Cardiac muscle cell (in vitro differentiated cells and primary cell): ENCODE measurements at places on chromosomes 6 and 20. TPM values are rescaled to one million over a fixed set of nuclear protein-coding genes. Genes with fewer than 3 reads are reported as not detected.

Gene CLVS2
- total RNA-seq, result 0.03 and 0.04 TPM in 2 replicates

Gene CLIC1
- total RNA-seq, result 226 and 274 TPM in 2 replicates

Gene SLC35F1
- 23.1 and 25.5 TPM in 2 replicates for total RNA-seq

Gene C20orf144
- total RNA-seq, result 0.21 TPM in 1 of 2 replicates, not detected in the other

Gene AVP
- not detected in 2 replicates for total RNA-seq

Gene NFATC2
- 9.2 and 17.0 TPM in 2 replicates for total RNA-seq

Gene CLDN20
- total RNA-seq, result not detected in 2 replicates

Gene LPA
- 0.15 TPM in 1 of 2 replicates, not detected in the other for total RNA-seq

Gene PGC
- total RNA-seq, result not detected in 2 replicates

Gene ABHD16B
- not detected in 2 replicates for total RNA-seq

Gene PTK7
- 103 and 115 TPM in 2 replicates for total RNA-seq

GRCh38 chr20:51531141-51531710 lies 11.3 kb downstream of the NFATC2 start:
- no peak for DNase-seq

- DNase-seq, result no peak
These were observed 49.3 kb downstream of the CD83 start for GRCh38 chr6:14166839-14167238.

DNA sequence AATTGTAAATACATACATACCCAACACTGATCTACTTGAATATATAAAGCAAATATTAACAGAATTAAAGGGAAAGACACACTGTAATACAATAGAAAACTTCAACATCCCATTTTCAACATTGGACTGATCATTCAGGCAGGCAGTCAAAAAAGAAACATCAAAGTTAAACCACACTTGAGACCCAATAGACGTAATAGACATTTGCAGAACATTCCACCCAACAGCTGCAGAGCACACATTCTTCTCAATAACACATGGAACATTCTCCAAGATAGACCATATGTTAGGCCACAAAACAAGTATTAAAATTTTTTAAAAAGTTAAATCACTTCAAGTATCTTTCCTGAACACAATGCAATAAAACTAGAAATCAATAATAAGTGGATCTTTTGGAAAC lies 698.2 kb downstream of the COL12A1 start:
- DNase-seq, result no peak

- peak; percentile 86 for DNase-seq
These were observed 253.6 kb upstream of the RAB32 start for GRCh38 chr6:146289816-146290588.

DNA sequence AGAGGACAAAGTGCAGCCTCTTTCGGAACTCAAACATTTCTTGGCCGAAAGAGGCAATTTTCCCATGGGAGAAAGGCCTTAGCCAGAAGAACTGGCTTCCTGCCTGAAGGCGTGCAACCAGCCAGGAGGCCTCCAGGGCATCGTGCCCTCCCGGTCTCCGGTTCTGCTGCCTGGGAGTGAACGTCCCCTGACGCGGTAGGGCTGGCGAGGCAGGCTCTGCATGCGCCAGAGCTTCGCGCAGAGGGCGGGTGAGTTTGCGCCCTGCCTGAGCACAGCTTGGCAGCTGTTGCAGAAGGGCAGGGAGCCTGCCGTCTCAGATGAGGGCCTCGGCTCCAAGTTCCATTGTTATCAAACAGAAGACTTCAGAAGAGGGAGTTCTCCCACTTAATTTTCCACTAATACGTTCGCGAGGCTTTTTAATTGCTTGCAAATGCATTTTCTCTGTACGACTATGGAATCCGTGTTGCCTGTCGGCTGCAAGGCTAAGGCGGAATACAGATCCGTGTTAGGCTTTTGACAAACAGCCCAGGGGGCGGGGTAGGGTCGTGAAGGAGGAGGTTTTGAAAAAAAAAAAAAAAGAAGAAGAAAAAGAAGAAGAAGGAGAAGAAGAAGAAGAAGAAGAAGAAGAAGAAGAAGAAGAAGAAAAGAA lies 5.5 kb upstream of the TFAP2D start:
- DNase-seq, result no peak

DNA sequence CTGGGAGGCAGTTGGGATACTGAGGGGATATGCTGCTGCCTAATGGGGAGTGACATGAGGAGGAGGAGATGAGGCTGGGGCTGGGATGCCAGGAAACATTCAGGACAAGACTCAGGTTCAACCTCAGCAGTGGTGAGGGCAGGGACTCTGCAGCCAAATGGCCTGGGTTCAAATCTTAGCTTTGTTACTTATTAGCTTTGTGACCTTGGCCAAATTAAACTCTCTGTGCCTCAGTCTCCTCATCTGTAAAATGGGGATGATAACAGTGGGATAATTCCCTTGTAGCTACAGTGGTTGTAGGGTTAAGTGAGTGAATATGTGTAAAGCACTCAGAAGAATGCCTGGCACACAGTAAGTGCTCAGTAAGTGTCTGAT lies 1.9 kb downstream of the PI16 start:
- DNase-seq, result no peak

DNA sequence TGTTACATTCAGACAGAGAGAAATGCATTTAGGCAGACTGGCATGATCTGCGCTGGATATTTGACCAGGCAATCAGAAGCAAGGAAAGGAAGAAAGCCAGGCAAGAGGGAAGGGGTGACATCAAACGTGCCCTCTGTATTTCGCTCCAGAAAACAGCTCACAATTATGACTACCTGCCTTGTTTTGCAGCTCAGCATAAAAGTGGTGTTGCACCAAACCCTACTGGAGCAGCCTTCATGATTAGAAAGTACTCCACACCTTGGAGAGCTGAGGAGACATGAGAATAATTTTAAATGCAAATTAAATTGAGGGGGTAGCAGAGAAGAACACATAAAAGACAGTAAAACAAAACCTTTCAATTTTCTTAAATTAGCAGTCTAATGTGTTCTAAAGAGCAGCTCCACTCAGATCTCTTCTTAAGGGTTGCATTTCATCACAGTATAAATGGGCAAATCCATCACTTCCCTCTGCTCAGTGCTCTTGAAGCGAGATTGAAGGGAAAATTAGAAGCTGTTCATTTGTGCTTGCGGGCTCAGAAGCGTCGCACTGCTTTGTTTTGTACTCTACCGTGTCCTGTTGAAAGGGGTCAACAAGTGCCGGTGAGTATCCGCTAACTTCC lies at the start of gene PHACTR1:
Gene PHACTR1 (plus strand): TSS at position 470 of the 619 bp plus-strand sequence.
- no peak for DNase-seq

DNA sequence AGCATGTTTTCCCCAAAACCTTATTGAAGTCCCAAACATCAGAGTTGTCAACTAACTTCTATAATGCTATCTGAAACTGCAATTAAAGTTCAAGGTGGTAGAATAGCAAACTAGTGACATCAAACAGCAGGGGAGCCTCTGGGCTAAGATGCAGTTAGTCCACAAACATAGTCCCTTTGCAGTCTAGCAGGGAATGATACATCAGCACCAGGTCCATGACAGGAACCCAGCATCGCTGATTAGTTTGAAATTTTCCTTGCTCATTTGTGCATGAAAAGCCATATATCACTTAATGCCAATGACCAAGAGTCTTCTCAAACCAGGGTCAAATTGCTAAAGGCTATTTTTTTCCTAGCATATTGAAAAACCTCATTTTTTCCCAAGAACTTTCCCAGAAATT lies 145.3 kb downstream of the HIVEP2 start:
- no peak for DNase-seq

- DNase-seq, result no peak
These were observed 216.6 kb downstream of the IBTK start for GRCh38 chr6:82030761-82031503.

GRCh38 chr20:6066582-6066981 lies 12.7 kb upstream of the LRRN4 start:
- DNase-seq, result no peak

DNA sequence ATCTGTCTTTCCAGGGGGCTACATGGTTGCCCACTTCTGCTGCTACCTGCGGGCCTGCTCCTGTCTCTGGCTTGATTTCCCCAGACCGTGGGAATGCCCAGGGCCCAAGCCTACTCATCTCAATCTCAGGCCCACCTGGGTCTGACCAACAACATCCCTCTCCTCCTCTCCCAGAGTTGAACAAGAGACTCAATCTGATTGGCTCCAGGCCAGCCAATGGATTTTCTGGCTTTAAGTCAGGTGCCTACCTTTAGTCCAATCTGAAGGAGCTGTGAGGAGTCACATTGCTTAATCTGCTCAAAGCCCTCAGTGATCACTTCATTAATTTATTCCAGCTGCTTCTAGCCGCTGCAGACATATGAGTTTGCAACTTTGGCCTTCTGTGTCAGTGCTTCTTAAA lies 162.4 kb upstream of the KCNG1 start:
- DNase-seq, result no peak

DNA sequence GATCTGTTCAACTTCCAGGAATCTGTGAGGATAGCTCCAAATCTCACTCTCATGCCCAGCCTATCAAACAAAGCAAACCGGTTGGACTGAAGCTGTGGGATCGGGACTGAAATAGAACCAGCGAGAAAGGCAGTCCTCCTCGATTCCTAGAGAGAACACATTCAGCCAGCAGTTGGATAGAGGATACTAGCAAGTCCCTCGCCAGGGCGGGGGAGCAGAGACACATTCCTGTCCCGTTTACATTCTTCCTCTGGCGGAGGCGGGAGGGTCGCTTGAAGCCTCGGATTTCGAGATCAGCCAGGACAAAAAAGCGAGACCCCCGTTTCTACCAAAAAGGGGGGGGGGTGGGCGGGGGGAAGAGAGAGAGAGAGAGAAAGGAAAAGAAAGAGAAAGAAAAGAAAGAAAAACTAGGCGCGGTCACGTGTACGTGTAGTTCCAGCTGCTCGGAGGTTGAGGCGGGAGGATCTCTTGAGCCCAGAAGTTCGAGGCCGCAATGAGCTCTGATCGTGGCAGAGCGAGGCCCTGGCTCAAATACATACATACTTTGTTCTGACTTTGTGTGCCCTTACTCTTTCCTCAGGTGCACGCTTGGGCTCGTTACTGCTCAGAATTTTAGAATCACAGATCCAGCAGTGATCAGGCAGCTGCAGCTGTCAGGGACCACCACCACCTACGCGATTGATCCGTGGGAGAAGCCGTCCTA lies 19.5 kb downstream of the ZNF311 start:
- peak; percentile 98 for DNase-seq

DNA sequence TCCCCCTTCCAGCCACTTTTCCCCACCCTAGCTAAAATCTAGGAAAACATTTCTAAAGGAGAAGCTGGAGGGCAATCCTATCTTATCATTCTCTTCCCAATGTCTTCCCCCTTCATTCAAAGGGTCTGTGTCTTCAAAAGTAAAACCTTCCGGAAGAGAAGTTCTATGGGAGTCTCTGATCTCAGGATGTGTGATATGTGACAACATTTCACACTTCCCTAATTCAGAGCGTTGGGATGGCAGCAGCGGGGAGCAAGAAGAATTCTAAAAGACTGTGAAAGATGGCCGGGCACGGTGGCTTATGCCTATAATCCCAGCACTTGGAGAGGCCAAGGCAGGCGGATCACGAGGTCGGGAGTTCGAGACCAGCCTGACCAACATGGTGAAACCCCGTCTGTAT lies 65.4 kb upstream of the AKIRIN2 start:
- DNase-seq, result no peak

GRCh38 chr6:79372757-79373156 lies 138.3 kb upstream of the HMGN3 start:
- DNase-seq, result no peak

GRCh38 chr6:39496915-39497314 lies 174.4 kb upstream of the KCNK16 start:
- DNase-seq, result no peak

GRCh38 chr6:106309766-106310373 lies 15.7 kb downstream of the ATG5 start:
- DNase-seq, result no peak

GRCh38 chr6:30019819-30020218 lies 41.2 kb upstream of the POLR1H start:
- DNase-seq, result no peak

GRCh38 chr20:61105395-61105794 lies 146.7 kb upstream of the CDH4 start:
- DNase-seq, result no peak

DNA sequence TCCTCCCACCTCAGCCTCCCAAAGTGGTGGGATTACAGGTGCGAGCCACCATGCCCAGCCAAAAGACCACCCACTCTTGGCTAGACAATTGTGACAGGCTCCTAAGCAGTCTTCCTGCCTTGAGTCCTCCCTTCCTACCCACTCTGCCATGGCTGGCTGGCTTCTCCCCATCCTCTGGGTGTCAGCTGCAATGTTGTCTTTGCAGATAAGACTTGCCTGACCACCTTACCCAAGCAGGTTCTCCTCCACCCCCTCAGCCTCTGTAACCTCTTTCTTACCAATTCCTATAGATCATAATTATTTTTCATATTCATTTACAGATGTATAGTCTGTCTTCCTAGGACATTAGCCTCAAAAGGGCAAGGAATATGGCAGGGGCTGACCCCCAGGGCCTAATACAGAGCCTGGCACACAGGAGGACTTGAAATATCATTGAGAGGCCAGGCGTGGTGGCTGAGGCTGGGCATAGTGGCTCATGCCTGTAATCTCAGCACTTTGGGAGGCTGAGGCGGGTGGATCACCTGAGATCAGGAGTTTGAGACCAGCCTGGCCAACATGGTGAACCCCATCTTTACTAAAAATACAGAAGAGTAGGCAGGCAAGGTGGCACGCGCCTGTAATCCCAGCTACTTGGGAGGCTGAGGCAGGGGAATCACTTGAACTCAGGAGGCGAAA lies 28.7 kb upstream of the SPAG4 start:
- DNase-seq, result no peak

- DNase-seq, result peak; percentile 46
These were observed 89.0 kb downstream of the ADGRB3 start for GRCh38 chr6:68724060-68724459.

GRCh38 chr6:44072959-44073611 lies 54.2 kb downstream of the MRPL14 start:
- DNase-seq, result peak; percentile 91

DNA sequence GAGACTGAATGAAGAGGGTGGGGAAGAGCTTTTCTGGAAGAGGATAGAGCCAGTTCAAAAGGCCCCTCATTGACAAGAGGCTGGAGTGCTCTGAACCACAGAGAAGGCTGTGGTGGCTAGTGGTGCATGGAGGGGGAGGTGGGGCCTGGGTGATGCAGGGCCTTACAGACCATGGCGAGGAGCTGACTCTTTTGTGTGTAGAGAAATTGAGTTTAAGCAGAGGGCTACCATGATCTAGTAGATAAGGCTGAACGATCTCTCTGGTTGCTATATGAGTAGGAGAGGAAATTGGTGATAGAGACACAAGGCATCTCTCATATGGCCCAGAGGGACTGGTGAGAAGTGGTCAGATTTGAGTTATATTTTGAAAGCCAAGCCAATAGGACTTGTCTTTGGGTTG lies 137.6 kb downstream of the UST start:
- DNase-seq, result no peak

GRCh38 chr6:10692965-10693538 lies 1.4 kb downstream of the C6orf52 start:
- DNase-seq, result no peak

- no peak for DNase-seq
These were observed 37.1 kb upstream of the GRM4 start for GRCh38 chr6:34182751-34183531.
